ENCODE measurements at places on chromosomes 2 and 18.

- DNase-seq = no peak
Observed at GRCh38 chr2:85064927-85065577, 68.1 kb upstream of the TCF7L1 start.

DNA sequence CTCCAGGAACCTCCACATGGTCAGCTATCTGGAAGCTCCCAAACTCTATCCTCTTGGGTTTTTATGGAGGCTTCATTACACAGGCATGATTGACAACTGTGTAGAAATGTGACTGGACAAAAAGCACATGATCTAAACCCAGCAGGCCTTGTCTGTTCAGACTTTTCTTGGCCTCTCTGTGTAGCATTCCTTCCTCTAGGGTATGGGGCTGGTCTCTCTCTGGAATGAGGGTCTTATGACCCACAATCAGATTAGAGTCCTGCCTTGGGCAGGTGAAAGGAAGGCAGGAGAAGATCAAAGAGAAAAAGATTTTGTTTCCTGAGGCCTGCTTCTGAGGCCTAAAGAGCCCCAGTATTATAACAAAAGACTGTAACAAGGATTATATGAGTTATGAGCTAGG, 162.7 kb downstream of the SP3 start:
- DNase-seq = no peak

GRCh38 chr2:47054868-47055267, 100.2 kb downstream of the STPG4 start:
- no peak for DNase-seq

- DNase-seq = no peak
Observed at GRCh38 chr2:26562811-26563645, 78.1 kb downstream of the CIB4 start.

DNA sequence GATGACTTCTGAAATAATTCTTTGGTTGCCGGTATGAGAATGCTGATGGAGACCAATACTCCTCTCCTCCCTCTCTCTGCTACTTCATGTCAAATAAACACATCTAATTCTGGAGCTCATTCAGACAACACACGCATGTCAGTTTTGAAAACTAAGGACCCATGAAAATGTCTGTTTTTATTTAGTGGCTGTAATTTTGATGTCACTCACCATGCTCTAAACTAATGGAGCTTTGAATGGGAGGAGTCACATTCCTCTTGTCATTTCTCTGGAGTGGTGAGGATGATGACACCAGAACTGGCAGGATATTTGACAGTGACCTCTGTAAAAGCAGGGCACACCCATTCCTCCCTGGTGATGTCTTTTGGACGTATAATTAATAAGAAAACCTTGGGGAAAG, 163.0 kb downstream of the PHLPP1 start:
- DNase-seq = no peak

DNA sequence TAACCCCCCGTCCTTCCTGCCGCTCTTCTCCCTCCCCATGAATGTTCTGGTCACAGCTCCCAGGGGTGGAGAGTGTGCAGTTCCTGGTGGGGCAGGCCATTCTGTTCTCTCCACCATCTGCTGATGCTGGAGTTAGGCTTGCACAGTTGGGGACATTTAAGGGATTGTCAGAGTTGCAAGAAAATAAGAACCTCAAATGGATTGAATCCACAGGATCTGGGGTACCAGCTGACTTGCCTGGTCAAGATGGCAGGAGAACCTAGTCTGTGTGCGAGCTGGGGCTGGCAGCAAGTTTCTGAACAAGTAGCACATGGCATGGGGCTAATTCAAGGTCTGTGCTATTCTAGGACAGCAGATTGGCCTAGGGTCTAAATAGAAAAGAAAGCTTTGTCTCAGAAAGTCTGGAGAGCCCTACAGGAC, 60.8 kb upstream of the TXNDC2 start:
- no peak for DNase-seq

DNA sequence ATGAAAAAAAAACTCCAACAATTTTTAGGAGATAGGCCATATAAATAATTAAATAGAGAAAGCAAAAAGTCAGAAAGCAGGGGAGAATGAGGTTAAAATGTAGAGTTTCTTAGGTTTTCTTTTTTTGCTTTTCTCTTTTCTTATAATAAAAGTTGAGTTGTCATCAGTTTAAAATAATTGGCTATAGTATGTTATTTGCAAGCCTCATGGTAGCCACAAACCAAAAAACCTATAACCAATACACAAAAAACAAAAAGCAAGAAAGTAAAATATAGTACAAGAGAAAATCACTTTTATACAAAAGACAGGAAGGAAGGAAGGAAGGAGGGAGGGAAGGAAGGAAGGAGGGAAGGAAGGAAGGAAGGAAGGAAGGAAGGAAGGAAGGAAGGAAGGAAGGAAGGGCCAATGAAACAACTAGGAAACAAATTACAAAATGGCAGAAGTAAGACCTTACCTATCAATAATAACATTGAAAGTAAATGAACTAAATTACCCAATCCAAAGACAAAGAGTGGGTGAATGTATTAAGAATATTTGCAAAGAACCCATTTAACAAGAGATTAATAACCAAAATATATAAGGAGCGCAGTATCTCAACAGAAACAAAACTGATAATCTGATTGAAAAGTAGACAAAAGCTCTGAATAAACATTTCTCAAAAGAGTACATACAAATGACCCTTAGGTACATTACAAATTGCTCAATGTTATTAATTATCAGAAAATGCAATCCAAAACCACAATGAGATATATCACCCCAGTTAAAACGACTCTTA, 541.3 kb upstream of the LRRTM4 start:
- no peak for DNase-seq

DNA sequence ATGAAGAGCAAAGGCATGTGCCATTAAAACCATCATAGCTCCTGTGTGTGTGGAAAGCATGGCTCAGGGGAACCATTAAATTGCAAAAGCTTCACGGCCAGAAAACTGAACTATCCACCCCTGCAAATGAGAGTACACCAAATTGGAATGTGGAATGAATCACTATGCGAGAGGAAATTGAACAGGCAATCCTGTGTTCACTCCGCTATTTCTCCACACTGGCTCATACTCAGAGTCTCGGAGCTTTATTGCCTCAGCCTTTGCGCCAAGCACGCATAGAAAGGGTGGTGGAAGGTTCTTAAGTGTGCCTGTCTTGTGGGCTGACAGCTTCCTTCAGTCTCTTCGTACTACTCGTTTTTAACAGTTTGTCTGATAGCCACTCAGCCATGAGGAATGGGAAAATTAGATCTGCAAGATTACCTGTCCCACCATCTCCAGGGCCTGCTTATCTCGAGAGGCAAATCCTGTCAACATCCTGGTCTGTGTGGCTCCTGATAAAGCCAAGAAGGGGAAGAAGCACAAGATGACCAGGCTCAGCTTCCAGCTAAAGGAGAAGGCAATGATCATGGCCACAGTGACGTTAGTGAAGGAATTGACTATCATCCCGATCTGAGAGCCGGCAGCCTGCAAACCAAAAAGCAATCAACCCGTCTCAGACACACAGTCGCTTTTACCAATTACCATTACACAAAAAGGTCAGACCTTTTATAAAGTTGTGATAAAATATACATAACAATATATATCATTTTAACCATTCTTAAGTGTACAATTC, 34.9 kb downstream of the G6PC2 start:
- no peak for DNase-seq

GRCh38 chr18:2143636-2144035, 427.7 kb downstream of the METTL4 start:
- DNase-seq = no peak
